Activated naive CD4-positive, alpha-beta T cell (primary cell): ENCODE measurements at places on chromosomes 1 and 21.

DNA sequence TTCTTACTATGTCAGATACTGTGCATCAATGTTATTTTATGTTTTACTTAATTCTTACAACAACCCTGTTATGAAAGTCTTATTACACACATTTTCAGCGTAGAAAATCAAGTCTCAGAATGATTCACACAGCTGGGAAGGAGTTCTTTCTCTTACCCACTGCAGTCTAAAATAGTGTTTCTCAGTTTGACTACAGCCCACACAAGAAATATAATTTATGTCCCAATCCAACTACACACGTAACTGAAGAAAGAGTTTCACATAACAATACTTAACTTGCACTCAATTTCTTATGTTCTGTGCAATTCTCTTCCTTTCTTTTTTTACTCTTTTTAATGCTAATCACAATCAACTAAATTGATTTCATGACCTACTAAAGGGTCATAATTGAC lies 252.8 kb upstream of the ADGRL2 start:
- DNase-seq, result no peak

GRCh38 chr1:168287237-168287664 lies 6.6 kb downstream of the TBX19 start:
- DNase-seq, result no peak

- no peak for DNase-seq
These were observed 493.8 kb upstream of the CHRM3 start for GRCh38 chr1:238892612-238893011.

GRCh38 chr1:103250441-103250861 lies 142.1 kb upstream of the COL11A1 start:
- DNase-seq, result no peak

GRCh38 chr1:33641104-33641830 lies 168.8 kb downstream of the ZSCAN20 start:
- DNase-seq, result no peak

DNA sequence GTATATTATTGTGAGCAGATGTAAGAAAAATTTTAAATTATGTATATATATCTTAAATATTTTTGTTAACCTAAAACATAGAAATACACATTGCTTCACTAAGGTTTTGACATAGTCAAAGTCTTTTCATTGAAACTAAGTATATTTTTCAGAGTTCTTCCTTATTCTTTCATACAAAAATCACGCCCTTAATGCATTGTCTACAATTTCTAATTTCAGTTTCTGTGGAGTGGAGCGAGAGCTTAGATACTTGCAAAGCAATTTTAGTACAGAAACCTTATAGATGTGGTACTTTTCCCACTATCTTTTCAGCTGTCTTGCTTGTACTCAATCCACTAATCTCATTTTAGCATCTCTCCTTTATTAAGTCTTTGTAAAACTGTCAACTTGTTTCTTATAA lies 63.2 kb downstream of the CD58 start:
- DNase-seq, result no peak

DNA sequence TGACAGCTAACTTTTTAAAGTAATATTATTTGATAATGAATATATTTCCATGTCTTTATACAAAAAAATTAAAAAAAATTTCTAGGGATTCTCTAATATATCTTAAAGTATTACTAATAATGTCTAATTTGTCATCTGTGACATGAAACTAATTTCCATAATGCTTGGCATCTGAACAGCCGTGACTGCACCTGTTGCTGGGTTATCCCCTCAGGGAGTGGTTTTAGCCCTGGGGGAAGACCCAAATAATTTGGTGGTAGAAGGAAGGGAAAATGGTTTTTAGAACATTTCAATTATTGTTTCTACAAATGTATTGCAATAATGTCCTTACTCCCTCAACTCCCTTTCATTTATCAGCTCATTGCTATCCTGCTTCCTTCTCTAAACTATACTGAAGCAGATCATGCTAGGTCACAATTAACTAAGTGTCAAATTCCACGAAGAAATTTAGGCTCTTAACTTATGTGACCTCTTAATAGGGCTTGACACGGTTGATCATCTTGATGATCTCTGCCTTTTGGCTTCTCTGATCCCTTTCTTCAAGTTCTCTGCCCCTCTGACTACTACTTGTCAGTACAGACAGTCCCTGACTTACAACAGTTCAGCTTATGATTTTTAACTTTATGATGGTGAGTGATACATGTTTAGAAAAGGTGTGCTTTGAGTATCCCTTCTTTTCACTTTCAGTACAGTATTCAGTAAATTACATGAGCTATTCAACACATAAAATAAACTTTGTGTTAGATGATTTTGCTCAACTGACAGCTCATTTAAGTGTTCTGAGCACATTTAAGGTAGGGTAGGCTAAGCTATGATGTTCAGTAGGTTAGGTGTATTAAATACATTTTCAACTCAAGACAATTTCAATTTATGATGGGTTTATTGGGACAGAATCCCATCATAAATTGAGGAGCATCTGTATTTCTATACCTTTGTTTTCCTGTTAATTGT lies 26.4 kb upstream of the DPH5 start:
- DNase-seq, result no peak

DNA sequence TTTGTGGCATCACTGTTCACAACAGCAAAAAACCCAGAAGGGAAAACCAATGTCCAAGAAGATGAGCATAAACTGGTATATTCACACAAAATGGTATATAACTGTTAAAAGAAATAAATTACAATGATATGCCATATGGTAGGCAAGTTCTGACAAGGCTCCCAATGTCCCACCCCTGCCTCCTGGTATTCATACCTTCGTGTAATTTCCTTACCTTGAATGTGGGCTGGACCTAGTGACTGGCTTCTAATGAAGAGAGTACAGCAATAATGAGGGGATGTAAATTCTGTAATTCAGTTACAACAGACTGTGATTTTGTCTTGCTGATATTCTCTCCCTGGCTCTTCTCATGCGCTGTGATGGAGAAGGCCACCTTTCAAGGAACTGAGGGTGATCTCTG lies 9.3 kb downstream of the ANKRD45 start:
- DNase-seq, result no peak

DNA sequence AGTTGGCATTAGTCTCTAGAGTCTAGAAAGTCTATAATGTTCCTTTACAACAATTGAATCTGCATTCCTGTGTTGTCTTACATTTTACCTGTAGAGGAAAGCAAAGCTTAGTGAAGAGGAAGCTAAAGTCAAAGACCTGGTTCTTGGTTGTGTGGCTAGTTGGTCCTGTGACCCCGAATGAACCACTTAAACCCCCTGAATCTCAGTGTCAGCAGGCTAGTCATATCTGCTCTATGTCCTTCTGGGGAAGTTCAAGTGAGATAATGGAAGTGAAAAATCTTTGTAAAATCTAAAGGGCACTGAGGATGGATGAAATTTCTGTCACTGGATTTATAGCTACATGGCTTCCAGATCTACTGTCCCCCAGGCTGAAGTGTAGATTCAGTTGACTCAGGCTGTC lies 24.0 kb upstream of the AIM2 start:
- DNase-seq, result no peak

GRCh38 chr1:77038000-77038399 lies 170.7 kb downstream of the ST6GALNAC5 start:
- DNase-seq, result no peak

- no peak for DNase-seq
These were observed 1.2 kb downstream of the PPT1 start for GRCh38 chr1:40095806-40096205.

DNA sequence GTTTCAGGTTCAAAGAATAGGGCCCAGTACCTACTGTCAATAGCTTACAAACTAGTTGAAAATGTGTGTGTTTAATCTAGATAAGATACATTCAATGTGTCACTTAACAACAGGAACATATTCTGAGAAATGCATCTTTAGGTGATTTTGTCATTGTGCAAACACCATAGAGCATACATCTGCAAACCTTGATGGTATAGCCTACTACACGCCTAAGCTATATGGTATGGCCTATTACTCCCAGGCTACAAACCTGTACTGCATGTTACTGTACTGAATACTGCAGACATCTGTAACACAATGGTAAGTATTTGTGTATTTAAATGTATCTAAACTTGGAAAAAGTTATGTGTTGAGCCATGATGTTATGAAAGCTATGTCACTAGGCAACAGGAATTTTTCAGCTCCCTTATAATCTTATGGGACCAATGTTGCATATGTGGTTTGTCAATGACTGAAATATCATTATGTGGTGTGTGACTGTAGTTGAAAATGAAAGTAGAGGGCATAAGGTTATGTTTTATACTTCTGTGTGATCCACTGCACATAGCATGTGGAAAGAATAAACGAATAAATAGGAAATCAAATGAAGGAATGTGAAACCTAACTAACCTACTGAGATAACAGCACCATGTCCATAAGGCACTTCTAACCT lies 129.0 kb upstream of the CAMK1G start:
- DNase-seq, result no peak

- no peak for DNase-seq
These were observed 180.2 kb downstream of the NR5A2 start for GRCh38 chr1:200207711-200208126.

GRCh38 chr1:35856964-35857363 lies 26.0 kb upstream of the AGO1 start:
- DNase-seq, result no peak

GRCh38 chr1:145855426-145855948 lies 3.4 kb downstream of the PIAS3 start:
- no peak for DNase-seq

- DNase-seq, result no peak
These were observed 419.5 kb downstream of the LRRIQ3 start for GRCh38 chr1:73778471-73778870.

GRCh38 chr1:114248162-114248561 lies 94.5 kb upstream of the SYT6 start:
- DNase-seq, result no peak

- no peak for DNase-seq
These were observed 9.4 kb downstream of the PEA15 start for GRCh38 chr1:160214481-160215140.

DNA sequence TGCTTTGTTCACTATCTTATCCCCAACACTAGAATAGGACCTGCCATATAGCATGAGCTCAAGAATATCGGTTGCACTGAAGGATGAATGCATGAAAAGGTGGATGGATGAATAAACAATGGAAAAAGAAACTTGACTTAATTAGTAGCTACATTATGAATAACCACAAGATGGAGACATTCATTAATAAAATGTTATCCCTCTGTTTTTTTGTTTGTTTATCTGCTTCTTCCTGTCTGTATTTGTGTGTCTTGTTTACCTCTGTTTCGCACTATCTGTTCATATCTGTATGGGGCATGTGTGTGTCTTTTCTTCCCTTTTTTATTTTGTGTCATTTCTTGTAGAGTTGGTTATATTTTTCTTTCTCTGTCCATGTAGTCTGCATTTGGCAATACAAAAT lies 1.1 kb upstream of the OR14I1 start:
- DNase-seq, result no peak

DNA sequence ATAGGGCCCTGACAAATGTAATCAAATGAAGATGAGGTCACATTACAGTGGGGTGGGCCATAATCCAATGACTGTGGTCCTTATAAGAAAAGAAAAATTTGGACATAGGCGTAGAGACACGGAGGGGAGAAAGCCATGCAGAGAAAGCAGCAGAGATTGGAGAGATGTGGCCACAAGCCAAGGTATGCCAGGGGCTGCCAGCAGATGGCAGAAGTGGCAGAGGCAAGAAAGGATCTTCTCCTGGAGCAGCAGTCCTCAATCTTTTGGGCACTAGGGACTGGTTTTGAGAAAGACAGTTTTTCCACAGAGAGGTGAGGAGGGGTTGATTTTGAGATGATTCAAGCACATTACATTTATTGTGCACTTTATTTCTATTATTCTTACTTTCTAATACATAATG lies 355.1 kb downstream of the NPHP4 start:
- no peak for DNase-seq

DNA sequence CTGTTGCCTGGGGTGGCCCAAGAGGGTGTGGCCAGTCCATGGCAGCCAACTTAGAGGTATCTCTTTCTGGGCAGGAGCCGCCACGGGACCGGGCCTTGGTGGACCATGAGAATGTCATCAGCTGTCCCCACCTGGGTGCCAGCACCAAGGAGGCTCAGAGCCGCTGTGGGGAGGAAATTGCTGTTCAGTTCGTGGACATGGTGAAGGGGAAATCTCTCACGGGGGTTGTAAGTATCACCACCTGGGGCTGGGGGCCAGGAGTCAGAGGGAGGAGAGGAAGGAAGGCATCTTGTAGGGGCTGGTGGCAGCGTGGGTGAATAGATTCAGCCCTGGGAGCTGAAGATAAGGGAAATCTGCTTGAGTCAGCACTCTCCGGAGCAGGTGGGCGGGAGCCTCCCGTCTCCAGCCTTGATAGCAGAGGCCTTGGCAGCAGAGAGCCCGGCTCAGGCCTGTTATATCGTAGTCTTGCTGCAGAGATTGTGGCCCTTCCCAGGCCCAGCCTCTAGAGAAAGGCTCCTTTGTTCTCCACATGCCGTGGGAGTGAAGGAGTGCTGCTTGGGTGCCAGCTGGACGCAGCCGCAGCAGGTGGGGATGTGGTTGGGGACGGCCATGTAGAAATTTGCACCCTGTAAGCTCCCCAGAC lies 25.4 kb downstream of the PHGDH start:
- no peak for DNase-seq

DNA sequence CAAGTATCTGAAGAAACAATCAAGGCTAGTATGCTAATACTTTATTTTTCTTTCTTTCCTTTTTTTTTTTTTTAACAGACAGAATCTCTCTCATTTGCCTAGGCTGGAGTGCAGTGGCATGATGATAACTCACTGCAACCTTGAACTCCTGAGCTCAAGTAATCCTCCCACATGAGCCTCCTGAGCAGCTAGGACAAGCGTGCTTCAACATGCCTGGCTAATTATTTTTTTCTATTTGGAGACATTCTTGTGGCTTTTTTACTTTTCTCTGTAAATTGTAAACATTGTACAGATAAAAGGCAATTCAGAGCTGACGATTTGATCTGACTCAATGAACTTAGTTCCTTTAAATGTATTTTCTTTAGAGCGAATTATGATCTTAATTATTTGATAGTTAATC lies 41.4 kb downstream of the CCDC18 start:
- DNase-seq, result no peak

DNA sequence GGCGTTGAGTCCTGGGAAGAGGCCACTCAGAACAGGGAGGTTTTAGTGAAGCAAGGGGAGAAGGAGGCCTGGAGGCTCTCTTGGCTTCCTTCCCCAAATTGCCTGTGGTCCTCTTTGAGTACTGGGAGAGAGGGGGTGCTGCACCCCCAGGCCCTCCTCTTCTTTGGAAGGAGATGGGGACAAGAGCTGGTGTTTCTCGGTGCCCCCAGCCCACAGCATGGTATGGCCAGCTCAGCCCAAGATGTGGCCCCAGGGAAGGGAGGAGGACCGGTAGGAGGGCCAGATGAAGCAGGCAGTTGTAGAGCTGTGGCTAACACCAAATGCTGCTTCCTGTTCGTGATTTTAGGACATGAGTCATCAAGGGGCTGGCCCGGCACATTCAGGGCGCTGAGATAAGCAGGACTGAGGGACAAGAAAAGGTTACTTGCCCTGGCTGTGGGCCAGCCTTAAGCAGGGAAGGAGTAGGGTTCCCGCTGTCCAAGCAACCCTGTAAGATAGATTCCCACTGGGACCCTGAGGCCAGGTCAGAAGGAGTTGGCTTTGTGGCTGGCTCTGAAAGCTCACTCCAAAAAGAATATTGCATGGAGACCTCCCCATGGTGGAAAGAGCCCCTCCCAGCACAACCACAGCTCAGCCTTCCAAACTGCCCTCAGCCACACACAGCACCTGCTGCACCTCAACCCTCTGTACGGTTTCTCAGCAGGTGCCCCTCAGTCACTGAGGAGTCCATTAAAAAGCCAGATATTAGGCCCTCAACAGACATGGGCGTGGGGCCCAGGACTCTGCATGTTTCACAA lies 4.9 kb upstream of the TNFRSF1B start:
- peak; percentile 37 for DNase-seq

- no peak for DNase-seq
These were observed 254.7 kb downstream of the USH2A start for GRCh38 chr1:216168546-216168945.
